Cortex of kidney (tissue), 1 donor: ENCODE measurements at places on chromosomes 6 and 20.

GRCh38 chr6:142384519-142385254, 82.9 kb downstream of the ADGRG6 start:
- no peak for DNase-seq

DNA sequence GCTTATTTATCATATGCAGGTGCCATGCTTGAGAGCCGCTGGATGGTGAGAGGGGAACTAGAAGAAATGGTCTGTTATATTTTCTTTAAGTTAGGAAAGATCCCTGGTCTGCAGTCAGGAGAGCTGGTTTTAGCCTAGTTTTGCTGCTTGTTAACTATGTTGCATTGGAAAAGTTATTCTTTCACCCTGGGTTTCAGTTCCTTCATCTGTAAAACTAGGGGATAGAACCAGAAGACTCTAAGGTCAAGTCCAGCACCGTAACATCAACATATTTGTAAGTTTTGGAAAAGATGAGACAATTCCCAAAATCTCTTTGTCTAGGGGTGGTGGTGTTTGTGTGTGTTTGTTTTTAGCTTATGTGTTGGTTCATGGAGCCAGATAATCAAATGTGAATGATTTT, 304.0 kb downstream of the QKI start:
- no peak for DNase-seq

GRCh38 chr6:49233483-49233882, 229.6 kb downstream of the MMUT start:
- no peak for DNase-seq

DNA sequence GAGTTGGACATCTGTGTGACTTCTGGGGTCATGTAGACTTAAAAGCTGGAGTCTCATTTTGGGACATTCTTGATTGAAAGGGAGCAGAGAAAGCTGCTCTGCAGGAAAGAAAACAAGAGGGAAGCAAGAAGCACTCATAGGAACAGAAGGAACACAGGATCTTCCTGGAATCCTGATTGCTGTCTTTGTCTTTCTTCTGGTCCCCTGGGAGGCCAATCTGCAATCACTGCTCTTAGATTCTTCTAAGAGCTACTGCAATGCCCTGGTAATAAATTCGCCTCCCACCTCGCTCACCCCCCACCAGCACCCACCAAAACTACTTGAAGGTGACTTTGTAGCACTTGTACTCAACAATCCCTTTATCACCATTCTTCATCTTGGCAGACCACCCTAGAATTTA, 51.8 kb downstream of the SLC35B3 start:
- DNase-seq = no peak

DNA sequence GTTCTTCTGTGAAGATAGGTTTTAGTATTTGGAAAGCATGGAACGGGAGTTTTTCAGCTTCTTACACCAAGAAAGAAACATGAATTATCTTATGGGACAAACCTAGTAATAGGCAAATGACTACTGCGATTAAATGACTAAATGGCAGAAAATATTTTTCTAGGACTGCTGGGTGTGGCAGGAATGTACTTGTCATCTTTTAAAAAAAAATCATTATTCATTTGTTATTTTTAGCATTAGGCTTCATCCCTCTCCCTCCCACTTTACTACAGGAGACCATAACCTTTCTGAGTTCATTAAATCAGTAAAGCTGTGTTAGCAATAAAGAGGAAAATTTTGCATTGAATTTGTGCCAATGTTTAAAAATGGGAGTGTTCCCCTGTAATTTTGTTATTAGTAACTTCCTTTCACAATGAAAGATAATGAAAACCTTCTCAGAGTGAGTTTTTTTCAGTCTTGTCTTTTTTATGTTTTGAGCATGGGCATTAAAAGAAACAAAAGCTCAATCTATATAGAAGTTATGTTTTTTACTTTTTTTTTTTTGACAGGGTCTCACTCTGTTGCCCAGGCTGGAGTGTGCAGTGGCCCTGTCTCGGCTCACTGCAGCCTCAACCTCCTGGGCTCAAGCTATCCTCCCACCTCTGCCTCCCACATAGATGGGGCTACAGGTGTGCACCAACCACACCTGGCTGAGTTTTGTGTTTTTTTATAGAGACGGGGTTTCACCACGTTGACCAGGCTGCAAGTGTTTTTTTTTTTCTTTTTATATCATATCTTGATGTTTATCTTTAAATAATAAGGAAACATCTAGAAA, 105.6 kb upstream of the CLDN20 start:
- no peak for DNase-seq

GRCh38 chr20:44075191-44075949, 111.6 kb downstream of the JPH2 start:
- no peak for DNase-seq

DNA sequence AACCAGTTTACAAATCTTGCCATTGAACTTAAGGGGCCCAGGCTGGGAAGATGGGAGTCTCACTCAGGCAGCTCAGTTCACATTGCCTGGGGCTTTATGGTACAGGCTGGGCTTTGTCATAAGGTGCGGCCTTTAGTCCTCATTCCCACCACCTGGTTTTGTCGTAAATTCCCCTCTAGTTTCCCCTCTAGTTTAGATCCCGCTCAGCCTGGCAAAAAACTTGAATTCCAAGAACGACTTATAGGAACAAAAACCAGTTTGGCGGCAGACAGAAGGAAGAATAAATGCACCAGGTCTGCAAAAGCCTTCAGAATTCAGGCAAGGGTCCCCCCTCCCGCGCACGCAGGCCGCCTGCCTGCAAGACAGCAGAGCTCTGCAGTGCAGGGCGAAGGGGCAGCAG, 4.1 kb downstream of the BMP7 start:
- DNase-seq = no peak

DNA sequence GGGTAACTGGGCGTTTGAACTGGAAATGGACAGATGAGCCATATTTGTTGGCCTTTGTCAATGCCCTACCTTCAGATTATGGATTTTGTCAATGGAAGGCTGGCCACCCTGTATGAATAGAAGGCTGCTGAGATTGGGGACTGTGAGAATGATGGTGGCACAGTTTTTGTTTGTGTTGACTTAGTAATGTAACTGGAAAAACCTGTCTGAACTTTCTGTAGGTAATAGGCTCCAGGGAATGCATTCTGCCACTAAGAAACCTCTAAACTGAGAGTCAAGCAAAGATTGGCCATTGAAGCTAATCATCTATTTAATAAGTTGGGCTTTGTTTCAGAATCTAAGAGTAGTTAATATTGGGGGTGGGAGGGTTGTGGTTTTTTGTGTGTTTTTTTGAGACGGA, 97.5 kb downstream of the FOXO3 start:
- DNase-seq = no peak

- DNase-seq = no peak
Measured at GRCh38 chr6:125154761-125155135, 1.2 kb downstream of the TPD52L1 start.

- no peak for DNase-seq
Measured at GRCh38 chr6:124110514-124110913, 306.8 kb downstream of the NKAIN2 start.

DNA sequence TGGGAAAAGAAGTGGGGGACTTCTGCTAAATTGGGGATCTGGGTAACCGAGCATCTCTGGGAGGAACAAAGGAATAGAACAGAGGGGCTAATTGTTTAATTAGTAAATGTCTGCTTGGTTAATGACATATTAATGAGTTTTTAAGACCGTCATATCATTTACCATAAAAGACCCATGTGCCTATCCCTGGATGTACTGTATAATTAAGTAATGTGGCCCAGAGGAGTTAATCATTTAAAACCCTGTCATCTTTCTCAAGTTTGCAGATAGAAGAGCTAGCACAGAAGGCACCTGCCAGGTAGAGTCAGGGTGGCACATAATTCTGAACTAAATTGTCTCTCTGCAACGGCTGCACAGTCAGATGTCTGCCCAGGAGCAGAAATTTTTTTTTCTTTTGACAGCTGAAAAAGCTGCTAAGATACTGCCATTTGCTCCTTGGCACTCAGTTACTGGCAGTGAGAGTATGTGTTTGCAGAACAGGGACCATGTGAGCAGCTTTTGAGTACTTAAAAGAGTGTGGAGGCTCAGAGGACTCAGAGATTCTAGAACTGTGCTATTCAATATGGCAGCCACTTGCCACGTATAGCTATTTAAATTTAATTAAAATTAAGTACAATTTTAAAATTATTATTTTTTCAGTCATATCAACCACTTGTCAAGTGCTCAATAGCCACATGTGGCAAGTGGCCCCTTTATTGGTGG, 202.7 kb upstream of the SLC35B3 start:
- no peak for DNase-seq

GRCh38 chr6:150118203-150118602, 24.6 kb upstream of the PPP1R14C start:
- DNase-seq = no peak

- no peak for DNase-seq
Measured at GRCh38 chr20:19073584-19074218, 138.7 kb upstream of the SLC24A3 start.

DNA sequence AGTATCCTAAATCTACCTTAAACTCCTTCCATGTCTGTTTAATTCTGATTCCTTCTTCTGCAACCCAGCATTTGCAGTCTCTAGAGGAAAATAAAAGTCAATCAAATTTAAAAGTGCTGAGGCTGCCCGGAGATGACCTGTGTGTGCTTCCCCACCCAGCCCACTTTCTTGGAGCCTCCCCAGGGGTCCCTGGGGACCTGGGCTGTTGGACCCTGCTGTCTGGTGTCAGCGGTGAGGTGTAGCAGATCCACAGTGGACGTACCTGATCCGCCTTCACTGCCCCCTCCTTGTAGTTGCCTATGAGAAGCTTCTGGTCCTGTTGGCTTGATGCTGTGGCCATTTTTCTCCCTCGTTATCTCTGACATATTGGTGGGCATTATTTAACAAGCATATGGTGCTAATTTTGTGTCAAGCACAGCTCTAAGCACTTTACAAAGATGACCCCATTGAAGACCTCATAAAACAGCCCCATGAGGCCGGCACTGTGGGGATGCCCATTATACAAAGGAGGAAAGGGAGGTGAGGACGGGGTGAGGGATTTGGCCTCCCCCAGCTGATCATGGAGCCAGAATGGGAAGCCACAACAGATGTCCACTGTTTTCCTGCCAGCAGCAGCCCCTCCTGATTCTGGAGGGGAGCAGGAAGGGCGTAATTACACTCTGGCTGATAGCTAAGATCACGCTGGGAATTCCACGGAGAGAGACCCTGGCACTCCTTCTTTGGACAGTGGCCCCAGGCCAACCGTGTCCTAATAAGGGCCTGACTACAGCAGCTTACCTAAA, 628.2 kb downstream of the CDH26 start:
- DNase-seq = no peak

GRCh38 chr20:18323705-18324104, 35.4 kb downstream of the ZNF133 start:
- DNase-seq = no peak

- no peak for DNase-seq
Measured at GRCh38 chr6:117624869-117625481, 22.7 kb upstream of the GOPC start.

GRCh38 chr20:13449868-13450434, 188.8 kb downstream of the TASP1 start:
- DNase-seq = no peak

GRCh38 chr6:148846778-148847761, 100.2 kb downstream of the UST start:
- no peak for DNase-seq

- no peak for DNase-seq
Measured at GRCh38 chr20:62872184-62872847, 10.7 kb upstream of the TCFL5 start.

DNA sequence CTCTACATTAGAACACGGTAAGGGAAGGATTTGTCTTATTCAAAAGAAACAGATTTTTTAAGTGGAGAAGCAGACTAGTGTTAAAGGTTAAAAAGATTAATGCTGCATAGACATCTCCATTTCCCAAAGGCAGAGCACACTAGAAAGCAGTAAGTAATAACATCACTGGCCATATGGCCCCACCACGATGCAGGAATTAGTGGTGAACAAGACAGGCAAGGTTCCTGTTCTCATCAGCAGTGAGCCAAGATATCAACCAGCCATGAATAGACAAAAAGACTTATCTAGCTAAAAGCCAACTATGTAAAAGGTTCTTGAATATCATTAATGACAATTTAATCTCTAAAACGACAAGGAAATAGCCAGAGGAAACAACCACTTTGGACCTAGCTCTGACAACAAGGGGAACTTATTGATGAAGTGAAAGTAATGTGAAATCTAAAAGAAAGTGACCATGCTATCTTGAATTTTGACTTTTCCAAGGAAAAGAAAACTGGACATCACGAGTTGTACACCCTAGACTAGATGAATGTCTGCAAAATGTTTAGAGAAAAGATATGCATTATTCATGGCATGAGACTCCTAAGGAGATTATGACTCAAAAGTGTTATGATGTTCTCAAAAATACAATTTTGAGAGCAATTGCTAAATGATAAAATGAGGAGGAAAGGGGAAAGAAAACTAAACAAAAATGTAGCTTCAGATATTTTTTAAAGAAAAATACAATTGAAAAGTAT, 157.9 kb upstream of the STXBP5 start:
- no peak for DNase-seq

- DNase-seq = no peak
Measured at GRCh38 chr6:30883685-30884520, at the start of gene DDR1. Gene DDR1 (plus strand): TSS chr6:30884519. CDS start chr6:30888730, 4,211 bp downstream.

DNA sequence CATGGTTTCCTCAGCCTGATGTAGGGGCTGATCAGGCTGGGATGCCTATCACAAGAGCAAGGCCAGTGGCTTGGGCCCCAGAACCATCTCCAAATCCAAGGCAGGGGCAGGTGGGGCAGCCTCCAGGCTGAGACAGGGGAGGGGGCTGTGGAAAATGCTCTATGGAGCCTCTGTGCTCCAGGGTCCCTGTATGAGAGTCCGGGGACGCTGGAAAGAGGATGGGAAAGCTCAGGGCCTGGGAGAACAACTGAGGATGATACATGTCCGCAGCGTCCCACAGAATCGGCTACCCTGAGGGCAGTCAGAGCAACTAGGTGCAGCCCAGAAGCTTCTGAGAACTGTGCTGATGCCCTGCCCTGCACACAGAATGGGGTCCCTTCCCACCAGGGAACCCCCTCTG, 43.4 kb downstream of the CPXM1 start:
- DNase-seq = no peak

GRCh38 chr6:28979679-28980078, 25.4 kb downstream of the ZNF311 start:
- DNase-seq = no peak

GRCh38 chr6:73309535-73309784, 44.6 kb downstream of the DPPA5 start:
- DNase-seq = no peak

DNA sequence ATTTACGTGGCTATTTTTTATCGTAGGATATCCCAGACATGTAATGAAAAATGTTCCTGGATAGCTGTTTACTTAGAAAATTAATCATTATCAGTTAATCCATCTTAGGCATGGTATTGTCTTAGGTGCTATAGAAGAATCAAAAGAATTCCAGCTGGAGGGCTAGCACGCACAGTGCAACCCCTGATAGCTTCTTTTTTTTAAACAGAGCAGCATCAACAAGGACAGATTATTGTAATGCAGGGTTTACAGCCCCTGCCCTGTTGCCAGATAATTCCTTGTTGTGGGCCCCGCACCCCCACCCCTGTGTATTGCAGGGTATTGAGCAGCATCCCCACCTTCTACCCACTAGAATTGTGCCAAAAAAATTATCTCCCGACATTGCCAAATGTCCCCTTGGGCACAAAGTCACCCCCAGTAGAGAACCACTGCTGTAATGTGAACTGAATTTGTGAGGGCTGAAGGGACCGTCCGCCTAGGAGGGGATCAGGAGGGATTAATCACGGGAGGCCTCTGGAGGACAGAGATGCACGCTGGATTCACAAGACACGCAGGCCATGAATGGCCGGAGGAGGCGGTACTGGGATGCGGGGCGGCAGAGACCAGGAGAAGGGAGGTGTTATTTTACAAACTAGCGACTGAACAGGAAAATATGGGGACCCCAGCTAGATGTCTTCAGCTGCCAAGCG, 174.6 kb downstream of the ZDHHC14 start:
- no peak for DNase-seq
